Tibial artery (tissue), 4 donors: ENCODE measurements at places on chromosomes 2 and 18.

DNA sequence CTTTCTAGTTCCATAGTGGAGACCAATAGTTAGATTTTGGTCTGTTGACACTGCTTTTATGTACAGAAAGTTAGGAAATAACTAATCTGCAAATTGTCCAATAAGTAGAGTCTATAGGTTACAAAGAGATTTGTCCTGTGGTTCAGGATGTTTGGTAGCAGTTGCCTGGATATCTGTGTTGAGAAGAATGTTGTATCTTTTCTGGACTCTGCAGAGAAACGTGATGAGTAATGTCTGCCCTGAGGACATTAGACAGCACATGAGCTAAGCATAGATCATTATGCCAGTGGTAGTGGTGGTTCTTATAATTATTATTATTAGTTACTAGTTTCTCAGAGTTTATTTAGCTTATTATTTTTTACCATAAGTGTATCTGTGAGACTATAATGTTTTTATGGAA lies 65.8 kb downstream of the ANKRD62 start:
- DNase-seq, result no peak

DNA sequence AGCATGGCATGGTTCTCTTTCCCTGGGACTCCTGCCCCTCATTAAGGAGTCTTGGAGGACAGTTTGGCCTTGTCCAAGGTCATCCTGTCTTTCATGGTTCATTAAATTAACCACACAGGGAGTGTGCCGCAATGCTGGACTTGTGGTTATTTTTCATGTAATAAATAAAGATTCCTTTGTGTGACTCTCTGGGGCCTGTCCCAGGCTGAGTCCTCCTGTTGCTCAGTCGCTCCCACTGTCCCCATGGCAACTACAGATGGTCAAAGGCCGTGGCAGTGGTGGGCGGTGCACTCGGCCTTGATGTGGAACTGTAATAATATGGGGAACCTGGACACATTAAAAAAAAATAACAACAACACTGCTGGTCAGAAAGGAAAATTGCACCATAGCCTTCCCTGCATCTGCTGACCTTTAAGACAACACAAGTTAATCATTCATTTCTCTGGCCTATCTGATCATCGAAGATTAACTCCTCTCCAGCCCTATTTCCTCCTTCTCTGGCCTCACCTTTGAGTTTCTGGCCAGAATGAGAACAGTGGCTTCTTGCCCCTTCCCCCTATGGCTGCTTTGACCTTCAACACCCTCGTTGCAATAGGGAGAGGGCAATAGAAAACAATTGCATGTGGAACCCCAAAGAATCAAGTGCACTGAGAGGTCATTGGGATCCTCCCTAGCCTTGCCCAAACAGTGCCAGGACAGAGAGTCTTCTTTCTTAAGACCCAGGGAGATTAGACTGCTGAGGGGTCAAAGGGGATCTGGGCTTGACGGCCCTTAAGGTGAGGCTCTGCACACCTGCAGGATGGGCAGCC lies 44.7 kb downstream of the PSD4 start:
- peak; percentile 43 for DNase-seq

DNA sequence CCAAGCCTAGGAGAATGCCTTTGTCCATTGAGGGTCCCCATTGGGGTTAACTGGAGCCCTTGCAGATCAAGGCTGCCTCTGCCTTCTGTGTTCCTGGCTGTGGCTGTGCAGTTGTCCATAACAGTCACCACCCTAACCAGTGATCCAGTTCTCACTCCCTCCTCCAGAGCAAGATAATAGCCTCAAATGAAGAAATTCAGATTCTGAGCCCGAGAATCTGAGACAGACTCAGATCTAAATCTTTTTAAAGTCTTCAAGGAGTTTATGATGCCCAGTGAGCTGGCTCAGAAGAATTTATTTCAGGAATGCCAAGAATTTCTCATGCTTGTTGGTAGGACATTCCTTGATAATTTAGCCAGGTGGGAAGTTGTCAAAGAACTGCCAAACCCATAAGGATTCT lies 44.3 kb upstream of the RAB6C start:
- DNase-seq, result no peak

DNA sequence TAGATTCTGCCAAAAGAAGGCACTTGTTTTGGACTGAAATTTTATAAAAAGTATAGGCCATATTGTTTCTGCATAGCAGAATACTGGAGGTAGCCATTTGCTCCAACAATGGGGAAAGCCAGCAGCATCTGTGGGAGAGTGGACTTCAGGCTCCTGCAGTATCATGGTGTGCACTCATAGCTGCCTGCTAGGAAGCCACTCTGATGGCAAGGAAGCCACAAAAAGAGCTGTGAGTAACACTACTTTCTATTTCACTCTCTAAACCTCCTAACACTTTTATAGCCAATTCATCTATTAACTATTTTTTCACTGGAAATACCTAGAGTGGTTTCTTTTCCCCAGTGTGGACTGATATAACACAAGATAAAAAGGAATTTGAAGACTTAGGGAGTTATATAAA lies 144.4 kb upstream of the KCNJ3 start:
- DNase-seq, result no peak

- DNase-seq, result no peak
Observed at GRCh38 chr2:83342860-83343329, 1116.2 kb downstream of the SUCLG1 start.

- no peak for DNase-seq
Observed at GRCh38 chr2:135163306-135163705, 111.2 kb downstream of the RAB3GAP1 start.

DNA sequence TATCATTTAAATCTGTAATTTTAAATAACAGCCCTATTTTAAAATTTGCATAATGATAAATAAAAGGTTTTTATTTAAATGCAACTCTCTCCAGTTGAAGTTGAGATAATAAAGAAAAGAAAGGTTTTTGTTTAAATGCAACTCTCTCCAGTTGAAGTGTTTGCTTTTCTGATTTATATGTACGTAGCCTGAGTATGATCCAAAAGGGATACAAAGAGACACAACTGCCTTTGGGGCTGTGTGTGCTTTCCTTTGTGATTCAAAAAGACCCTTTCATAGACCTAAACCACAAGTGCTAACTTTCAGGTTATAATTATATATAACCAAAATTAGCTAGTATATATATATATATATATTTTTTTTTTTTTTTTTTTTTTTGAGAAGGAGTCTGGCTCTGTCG lies 76.2 kb upstream of the MFF start:
- DNase-seq, result no peak

DNA sequence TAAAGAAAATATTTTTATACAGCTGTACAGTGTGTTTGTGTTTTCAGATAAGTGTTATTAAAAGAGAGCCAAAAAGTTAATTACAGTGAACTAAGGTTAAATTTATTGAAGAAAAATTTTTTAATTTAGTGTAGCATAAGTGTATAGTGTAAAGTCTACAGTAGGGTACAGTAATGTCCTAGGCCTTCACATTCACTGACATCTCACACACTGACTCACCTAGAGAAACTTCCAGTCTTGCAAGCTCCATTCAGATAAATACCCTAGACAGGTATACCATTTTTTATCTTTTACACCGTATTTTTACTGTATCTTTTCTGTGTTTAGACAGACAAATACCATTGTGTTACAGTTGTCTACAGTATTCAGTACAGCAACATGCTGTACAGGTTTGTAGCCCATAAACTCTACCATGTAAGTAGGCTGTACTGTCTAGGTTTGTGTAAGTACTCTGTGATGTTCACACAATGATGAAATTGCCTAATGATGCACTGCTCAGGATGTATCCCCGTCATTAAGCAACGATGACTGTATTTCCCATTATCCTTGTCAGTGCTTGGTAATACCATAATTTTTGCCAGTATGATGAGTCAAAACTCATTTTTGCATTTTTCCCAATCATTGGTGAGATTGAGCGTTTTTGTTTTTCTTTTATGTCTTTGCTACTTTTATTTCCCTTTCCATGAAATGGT lies 48.2 kb upstream of the B3GNT2 start:
- no peak for DNase-seq
